ENCODE measurements at places on chromosomes 11 and 22.

DNA sequence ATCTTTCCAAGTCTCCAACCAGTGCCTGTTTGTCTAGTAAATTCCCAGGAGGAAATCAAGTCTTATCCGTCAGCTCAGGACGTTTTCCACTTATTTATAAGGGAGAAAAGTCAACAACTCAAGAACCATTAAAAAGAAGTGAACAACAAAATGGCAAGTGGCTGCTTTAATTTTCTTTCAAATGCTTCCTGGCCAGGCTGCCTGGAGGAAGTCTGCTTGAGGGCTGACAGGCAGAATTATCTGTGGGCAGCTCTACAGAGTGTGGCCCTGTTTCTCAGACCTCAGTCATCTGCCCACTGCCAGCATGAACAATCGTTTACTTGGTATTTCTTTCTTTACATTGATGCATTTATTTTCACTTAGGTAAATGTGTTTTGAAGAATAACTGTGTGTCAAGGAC is 281.9 kb upstream of the ISX start:
- DNase-seq: no peak

GRCh38 chr11:57240757-57241156 is 3.7 kb upstream of the APLNR start:
- DNase-seq: no peak

GRCh38 chr11:115383431-115383830 is 120.8 kb downstream of the CADM1 start:
- no peak for DNase-seq

DNA sequence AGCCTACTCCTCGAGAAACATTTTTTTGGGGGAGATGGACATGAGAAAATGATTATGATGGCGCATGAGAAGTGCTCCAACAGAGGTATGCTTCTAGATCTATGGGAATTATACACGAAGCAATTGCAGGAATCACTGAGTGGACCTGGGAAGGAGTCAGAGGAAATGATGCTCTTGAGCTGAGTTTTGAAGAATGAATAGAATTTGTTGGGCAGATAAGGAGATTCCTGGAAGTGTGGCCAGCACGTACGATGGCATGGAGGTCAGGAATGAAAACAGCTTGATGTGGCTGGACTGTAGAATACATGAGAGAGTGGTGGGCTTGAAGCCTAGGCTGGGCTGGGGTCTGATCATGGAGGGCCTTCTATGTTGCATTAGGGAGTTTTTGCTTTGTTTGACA is 31.7 kb downstream of the ADAMTS15 start:
- DNase-seq: no peak

GRCh38 chr22:37037669-37038068 is 13.9 kb upstream of the KCTD17 start:
- no peak for DNase-seq

DNA sequence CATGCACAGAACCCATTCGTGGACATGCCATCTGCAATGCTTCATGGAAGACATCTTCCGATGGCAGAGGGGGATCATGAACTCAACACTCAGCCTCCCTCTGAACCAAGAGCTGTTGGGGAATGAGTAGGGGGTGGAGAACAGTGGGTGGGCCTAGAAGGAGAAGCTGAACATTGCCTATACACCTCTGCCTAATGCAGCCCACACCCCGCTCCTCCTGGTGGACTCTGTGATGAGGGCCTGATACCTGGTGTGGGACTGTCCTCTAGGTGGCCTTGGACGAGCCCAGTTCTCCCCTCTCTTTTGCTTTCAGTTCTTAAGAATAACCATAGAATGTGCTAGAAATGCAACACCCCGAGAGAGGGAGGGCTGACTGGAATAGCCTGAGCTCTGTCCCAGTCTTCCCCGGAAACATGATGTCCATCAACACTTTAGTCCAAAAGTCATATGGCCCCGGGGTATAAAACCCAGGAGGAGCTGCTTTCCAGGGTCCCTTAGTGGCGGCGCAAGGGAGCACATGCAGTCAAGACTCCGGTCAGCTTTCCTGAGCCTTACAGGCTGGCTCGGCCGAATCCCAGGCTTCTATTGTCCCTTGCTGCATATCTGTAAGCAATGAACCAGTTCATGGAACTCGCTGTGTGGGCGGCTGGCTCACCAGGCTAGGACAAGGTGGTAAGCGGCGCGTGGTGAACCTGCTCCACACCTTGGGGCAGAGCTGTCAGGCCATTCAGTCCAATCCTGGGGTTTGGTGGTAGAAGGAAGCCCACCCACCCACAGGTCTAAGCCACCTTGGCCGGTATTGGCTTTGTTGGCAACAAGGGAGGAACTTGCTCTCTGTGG is 216.9 kb downstream of the CTTN start:
- no peak for DNase-seq

DNA sequence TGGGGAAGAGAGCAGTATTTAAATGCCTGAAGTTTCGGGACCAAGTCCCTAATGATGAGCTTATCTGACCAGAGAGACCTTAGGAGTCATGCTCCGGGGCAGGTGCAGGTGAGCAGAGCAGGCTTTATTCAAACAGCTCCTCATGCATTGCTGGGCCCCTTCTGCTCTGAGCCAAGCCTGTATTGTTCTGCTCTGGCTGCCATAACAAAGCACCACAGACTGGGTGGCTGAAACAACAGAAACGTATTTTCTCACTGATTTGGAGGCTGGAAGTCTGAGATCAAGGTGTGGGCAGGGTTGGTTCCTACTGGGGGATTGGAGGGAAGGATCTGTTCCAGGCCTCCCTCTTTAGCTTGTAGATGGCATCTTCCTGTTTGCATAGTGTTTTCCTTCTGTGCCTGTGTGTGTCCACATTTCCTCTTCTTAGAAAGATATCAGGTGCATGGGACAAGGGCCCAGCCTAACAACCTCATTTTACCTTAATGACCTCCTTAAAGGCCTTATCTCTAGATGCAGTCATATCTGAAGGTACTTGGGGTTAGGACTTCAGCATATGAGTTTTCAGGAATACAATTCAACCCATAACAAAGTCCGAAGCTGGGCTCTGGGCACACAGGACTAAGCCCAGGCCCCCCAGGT is 97.1 kb upstream of the PARVA start:
- DNase-seq: no peak

DNA sequence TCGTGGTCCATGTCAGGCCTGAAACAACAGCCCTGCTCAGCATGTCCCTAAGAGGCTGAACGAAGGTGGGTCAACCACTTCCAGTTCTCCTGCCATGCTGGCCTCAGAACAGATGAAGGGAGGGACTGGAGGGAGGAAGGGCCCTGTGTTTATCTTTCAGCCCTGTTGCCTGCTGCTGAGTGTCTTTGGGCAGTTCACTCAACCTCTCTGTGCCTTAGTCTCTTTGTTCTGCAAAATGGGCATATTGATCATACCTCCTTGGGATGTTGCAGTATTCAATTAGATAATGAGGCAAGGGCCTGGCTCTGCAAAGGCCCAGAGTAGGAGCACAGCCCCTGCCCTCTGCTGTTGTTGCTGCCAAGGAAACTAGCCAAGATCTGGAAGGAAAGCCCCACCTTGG is 207.5 kb downstream of the MN1 start:
- no peak for DNase-seq

- no peak for DNase-seq
Measured at GRCh38 chr11:118622376-118623268, 15.2 kb downstream of the PHLDB1 start.

- DNase-seq: peak; percentile 3
Measured at GRCh38 chr22:28369854-28370253, 309.8 kb downstream of the TTC28 start.

- no peak for DNase-seq
Measured at GRCh38 chr11:116650052-116650451, 122.7 kb downstream of the BUD13 start.
